Bronchial smooth muscle cell (primary cell): ENCODE measurements at places on chromosomes 3 and 15. TPM values are rescaled to one million over a fixed set of nuclear protein-coding genes. Genes with fewer than 3 reads are reported as not detected.

The CPB1 gene
- total RNA-seq, result 0.17 TPM in 1 of 2 replicates, not detected in the other

The ABHD14A gene
- 9.3 and 11.0 TPM in 2 replicates for total RNA-seq

The DUOXA2 gene
- total RNA-seq, result not detected in 2 replicates

The OR5H1 gene
- not detected in 2 replicates for total RNA-seq

The A4GNT gene
- not detected in 2 replicates for total RNA-seq

The IL5RA gene
- under 0.01 TPM in 1 of 2 replicates, not detected in the other for total RNA-seq

The C3orf22 gene
- total RNA-seq, result not detected in 2 replicates

The PLXNB1 gene
- 42.6 and 57.5 TPM in 2 replicates for total RNA-seq

The TPRG1 gene
- 0.32 and 0.34 TPM in 2 replicates for total RNA-seq

The SHISA5 gene
- total RNA-seq, result 91.1 and 113 TPM in 2 replicates

The GRK7 gene
- not detected in 2 replicates for total RNA-seq

The LRRK1 gene
- total RNA-seq, result 9.1 and 10.8 TPM in 2 replicates

The NOX5 gene
- 0.63 and 1.8 TPM in 2 replicates for total RNA-seq

The MOBP gene
- total RNA-seq, result under 0.01 TPM in 1 of 2 replicates, not detected in the other
